Right renal cortex interstitium (tissue), 3 donors: ENCODE measurements at places on chromosomes 3 and 15.

DNA sequence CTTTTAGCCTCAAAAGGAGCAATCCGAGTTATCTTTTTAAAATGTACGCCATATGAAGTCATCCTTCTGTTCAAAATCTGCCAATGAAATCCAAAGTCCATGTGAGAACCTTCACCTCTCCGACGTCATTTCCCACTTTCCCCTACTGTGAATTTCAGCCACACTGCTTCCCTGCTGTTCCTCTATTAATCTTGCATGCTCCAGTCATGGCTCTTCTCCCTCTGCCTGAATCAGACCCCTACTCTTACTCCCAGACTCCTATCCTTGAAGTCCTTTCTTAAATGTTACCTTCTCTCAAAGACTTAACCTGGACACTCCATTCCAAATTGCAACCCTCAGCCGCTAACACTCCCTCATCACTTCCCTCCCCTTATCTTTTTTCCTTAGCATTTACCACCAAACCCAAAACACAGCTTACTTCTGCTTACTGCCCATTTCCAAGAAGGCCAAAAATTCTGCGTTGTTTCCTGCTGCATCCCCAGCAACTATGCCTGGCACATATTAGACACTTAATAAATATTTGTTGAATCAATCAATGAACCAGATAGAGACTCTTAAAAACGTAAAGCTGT lies 1.2 kb downstream of the NKIRAS1 start:
- DNase-seq, result no peak

GRCh38 chr3:182575941-182576340 lies 217.4 kb upstream of the ATP11B start:
- DNase-seq, result no peak

GRCh38 chr15:40322531-40323238 lies 807 bp upstream of the INAFM2 start:
- no peak for DNase-seq

GRCh38 chr3:112116748-112117186 lies 16.3 kb downstream of the GCSAM start:
- no peak for DNase-seq

GRCh38 chr3:12577379-12577778 lies 20.5 kb downstream of the MKRN2 start:
- DNase-seq, result no peak

DNA sequence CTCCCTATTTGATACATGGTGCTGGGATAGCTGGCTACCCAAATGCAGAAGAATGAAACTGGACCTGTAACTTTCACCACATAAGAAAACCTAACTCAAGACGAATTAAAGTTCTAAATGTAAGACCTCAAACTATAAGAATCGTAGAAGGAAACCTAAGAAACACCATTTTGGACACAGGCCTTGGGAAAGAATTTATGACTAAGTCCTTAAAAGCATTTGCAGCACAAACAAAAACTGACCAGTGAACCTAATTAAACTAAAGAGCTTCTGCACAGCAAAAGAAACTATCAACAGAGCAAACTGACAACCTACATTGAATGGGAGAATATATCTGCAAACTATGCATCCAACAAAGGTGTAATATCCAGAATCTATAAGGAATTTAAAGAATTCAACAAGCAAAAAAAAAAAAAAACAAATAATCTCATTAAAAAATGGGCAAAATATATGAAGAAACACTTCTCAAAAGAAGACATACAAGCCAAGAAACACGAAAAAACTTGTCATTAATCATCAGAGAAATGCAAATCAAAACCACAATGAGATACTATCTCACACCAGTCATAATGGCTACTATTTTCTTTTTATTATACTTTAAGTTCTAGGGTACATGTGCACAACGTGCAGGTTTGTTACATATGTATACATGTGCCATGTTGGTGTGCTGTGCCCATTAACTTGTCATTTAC lies 37.0 kb downstream of the HDGFL3 start:
- no peak for DNase-seq
